ENCODE measurements at places on chromosomes 6 and 20.

DNA sequence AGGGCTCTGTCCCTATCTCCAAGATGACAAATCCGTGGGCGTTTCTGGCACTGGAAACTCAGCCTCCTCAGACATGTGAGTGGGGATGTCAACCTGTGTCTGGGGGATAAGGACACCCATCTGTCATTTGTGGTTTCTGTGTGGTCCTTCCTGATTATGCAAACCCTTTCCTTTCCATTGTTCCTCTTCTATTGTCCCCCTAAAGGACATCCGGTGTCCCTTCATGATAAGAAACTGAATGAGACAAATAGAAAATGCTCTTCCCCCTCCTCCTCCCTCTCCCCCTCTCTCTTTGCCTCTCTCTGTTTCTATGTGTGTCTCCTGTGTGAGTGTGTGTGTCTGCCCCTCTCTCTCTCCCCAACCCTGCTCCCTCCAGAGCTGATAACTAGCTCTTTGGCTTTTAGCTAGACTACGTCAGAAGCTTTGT lies 11.5 kb upstream of the GLP1R start:
- DNase-seq, result no peak

GRCh38 chr20:16308754-16309153 lies 264.5 kb downstream of the KIF16B start:
- no peak for DNase-seq

DNA sequence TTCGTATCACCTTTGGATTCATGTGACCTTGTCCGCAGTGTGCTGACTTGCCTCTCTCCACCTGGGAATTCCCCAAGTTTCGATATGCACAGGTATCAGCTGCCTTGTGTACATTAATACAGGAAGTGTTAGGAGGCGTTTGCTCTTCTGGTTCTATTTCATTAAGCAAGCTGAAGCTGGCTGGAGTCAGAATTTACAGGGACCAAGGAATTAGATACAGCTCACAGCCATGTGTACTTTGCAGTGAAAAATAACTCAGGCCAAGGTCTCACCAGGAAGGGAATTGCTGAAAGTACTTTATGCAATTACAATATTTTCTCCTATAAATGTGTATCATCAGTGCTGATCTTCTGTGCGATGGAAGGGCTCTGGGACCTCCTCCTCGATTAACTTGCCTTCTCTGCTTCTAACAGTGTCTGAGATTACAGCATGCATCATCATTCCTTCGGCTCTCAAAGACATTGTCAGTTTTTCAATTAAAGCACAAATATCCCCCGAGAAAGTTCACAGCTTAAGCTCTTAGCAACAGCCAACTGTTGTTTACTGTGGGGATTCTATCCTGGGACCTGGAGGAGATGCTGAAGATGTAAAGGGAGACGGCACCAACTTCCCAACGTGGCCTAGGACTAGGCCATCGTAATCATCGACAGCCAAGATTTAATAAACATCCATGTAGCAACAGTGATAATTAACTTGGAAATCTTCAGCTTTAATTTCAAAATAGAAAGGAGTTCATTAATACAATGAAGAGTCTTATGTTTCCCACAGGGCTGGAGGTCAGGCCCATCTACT lies 13.8 kb upstream of the TIAM2 start:
- no peak for DNase-seq

GRCh38 chr20:3787324-3788014 lies 929 bp upstream of the CENPB start:
- no peak for DNase-seq

GRCh38 chr20:34047917-34048316 lies 54.2 kb downstream of the RALY start:
- DNase-seq, result no peak

GRCh38 chr6:100115407-100116101 lies 121.5 kb upstream of the MCHR2 start:
- DNase-seq, result no peak

GRCh38 chr6:151384151-151384550 lies 7.2 kb downstream of the ZBTB2 start:
- no peak for DNase-seq

DNA sequence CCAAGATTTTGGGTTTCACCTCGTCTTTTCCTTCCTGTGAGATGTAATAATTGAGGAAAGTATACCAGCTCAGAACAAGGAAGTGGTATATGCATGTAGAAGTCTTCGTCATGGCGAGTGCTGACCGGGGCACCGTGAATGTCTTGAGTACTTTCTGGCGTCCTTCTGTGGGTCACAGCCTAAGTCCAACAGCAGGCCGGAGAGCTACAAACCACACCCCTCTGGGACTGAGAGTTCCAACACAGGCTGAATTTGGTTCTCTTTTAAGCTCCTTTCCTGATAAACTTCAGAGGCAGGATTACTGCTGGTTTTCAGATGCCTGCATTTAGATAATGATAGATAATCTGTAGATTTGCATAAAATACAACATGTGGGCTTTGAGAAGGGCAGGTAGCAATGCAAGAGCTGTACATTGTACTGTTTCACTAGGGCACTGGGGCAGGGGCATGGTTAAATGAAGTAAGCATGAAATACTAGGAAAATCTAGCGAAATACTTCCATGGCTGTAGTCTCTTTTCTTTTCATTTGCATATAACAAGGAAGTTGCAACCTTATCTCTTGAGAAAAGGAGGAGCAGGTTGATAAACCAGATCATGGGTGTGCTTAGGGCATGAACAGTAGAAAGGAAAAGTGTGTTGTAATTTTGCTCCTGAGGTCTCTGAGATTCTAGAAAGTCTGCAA lies at the start of gene ADTRP:
TSS of gene ADTRP (minus strand) at position 156 of the 681 bp plus-strand sequence. CDS start at position 112, 44 bp downstream.
- DNase-seq, result no peak

- DNase-seq, result no peak
Measured at GRCh38 chr20:13174402-13174801, 46.7 kb upstream of the ISM1 start.

- DNase-seq, result no peak
Measured at GRCh38 chr6:144266091-144266649, 19.0 kb upstream of the UTRN start.

DNA sequence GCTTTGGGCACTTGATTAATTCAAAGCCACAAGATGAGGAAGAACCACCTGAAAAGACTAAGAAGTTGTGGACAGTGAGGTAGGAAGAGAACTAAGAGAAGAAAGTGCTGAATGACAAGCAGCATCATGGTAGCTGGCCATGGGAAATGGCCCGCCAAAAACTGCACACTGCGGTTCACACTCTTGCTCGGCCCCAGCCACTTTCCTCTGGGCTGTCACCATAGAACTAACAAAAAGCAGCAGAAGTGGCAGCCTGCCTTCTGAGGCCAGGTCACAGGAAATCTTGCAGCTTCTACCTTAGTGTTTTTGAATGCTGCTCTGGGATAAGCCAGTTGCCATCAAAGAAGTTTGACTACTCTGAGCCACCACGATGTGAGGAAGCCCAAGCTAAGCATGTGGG lies 34.8 kb upstream of the ZNFX1 start:
- DNase-seq, result no peak

- no peak for DNase-seq
Measured at GRCh38 chr6:148892247-148892646, 145.4 kb downstream of the UST start.

DNA sequence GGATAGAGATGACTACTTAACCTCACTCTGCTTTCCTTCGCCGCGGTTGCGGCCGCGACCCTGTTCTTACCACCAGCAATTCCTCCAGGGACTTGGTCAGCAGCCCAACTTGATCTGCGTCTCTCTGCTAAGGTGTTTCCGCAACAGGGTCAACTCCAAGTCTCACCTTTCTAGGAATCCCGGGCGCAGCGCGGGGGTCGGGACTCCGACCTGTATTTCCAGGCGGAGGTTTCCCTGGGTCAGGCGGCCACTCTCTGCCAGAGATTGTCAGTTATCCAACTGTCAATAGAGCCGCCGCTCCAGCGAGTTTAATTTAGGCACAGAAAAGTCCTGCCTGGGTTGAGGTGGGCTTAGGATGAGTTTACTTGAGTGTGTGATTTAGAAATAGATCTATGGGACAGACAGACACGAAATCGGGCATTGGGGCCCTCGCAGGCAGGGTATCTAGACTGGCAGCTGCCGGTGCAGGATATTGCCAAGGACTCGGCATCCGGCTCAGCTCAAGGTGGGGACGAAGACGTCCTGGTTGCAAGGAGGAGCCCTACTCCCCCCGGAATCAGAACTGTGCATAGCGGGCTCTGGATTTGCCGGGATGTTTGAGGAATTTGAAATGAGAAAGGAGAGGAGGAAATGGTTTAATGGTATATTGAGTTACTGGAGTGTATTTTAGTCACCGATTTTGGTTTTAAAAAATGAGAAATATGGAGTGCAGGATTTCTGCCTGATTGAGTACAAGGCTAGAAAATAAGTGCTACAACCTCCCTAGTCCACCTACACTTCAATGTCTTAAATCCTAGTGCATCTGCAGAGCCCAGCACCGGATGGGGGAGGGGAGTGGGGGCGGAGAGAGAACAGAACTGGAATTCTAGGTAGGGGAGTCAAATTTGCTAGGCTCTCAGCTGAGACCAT lies 23.7 kb downstream of the POM121L2 start:
- no peak for DNase-seq

DNA sequence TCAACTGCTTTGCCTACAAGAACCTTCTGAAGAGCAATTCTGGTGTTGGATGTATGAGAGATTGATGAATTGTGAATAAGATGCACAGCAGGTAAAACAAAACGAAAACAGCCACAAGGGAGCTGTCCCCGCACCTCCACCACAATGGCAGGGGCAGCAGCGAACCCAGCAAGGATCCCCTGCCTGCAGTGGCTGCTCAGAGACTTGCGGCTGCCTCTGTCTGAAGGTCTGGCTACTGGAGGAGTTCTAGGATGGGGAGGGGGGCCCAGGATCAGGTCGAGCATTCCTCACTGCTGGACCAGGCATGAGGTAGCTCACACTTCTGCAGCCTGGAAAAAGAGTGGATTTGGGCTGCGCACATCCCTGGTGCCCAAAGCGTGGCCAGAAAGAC lies 523.5 kb downstream of the CDH26 start:
- DNase-seq, result no peak

- no peak for DNase-seq
Measured at GRCh38 chr20:39019805-39020325, 57.7 kb downstream of the DHX35 start.

GRCh38 chr6:104402572-104402971 lies 457.1 kb downstream of the HACE1 start:
- no peak for DNase-seq

DNA sequence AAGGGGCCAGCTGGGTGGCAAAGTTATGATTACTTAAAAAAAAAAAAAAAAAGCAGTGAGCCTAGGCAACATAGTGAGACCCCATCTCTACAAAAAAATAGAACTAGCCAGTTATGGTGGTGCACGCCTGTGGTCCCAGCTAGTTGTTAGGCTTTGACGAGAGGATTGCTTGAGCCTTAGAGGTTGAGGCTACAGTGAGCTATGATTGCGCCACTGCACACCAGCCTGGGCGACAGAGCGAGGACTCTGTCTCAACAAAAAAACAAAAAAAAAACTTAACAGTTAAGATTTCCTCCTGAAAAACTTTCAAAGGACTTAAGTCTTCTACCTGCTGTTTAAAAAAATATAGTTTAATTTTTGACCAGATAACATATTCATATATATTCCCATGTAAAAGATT lies 2.4 kb downstream of the GTSF1L start:
- no peak for DNase-seq

DNA sequence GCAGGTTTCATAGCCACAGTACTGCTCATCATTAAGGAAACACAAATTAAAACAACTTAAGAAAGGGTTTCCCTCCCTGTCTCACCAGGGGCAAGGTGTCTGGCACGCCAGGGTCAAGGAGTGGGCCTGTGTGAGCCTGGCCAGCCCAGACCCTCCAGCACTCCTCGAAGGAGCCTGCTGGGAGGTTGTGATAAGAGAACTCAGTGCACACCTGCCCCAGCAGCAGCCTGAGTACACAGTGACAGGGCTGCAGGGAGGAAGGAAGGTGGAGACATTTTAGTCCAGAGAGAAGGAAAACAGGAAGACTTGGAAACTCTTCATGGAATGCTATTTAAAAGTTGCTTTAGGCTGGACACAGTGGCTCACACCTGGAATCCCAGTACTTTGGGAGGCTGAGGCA lies 14.1 kb downstream of the NINL start:
- no peak for DNase-seq

DNA sequence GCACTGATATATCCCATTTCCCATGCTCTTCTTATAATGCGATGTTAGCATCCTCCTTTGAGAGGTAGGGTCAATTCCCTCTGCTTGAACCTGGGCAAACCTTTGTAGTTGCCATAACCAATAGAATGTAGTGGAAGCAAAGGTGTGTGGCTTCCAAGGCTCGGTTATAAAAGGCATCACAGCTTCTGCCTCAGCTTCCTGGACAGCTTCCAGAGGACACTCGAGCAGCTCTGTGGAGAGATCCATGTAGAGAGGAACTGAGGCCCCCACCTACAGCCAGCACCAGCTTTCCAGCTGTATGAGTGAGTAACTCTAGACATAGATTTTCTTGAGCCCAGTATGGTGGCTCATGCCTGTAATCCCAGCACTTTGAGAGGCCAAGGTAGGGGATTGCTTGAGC lies 36.7 kb downstream of the FGD2 start:
- DNase-seq, result no peak

- no peak for DNase-seq
Measured at GRCh38 chr20:36085686-36086267, 68.8 kb upstream of the EPB41L1 start.

GRCh38 chr6:144292372-144292771 lies 7.2 kb downstream of the UTRN start:
- no peak for DNase-seq

DNA sequence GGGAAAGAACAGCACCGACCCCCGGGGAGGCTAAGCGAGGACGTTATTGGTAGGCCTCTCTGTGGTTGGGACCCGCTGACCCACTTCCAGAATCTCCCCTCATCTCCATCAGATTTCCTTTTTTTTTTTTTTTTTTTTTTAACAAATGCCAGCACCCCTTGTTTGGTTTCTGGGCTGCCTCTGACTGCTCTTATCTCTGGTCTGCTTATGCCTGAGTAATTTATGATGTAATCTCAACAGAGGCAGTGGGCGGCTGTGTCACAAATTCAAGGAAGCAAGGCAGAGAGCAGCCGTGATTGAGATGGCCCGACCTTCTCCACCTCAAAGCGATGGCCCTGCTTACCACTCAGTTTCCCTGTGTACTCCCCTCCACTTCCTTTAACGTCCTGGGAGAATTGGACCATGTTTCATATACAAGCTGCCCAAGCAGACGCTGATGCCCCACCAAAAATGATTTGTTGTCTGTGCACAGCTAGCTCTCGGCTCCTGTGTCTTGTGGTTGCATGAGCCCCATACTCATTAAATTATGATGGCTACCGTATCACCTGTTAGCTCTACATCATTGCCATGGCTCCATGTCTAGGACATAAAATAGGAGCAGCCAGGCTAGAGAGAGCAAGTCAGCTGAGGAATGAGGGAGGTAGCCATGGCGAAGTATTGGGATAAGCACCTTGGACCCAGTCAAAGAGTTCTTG lies 98.1 kb downstream of the ZNF217 start:
- no peak for DNase-seq

DNA sequence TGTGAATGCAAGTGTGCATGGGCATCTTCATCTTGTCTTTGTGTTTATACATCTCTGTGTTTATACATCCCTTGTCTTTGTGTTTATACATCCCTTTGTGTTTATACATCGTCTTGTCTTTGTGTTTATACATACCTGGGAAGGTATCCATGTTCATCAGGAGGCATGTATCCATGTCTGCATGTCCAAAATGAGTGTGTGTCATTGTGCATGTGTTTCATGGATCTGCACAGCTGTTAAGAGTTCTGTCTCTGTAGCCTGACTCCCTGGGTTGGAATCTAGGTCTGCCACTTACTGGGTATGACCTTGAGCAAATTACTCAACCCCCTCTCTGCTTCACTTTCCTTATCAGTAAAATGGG lies 50.1 kb upstream of the SIRPA start:
- DNase-seq, result no peak
